ENCODE measurements at places on chromosomes 12 and 14. TPM values are rescaled to one million over a fixed set of nuclear protein-coding genes. Genes with fewer than 3 reads are reported as not detected.

DNA sequence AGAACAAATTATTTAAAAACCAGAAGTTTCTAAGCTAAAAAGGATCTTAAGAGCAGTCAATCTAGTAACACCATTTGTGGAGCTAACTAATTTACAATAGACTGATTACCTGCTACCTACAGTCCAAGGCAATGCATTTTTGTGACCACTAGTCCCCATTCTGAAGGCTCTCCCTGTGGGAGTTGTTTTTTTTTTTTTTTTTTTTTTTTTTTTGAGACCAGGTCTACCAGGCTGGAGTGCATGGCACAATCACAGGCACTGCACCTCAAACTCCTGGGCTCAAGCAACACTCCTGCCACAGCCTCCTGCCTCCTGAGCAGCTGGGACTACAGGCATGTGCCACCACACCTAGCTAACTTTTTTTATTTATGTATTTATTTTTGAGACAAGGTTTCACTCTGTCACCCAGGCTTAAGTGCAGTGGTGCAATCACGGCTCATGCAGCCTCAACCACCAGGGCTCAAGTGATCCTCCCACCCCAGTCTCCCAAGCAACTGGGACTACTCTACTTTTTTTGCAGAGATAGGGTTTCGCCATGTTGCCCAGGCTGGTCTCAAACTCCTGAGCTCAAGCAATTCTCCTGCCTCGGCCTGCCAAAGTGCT lies 3.9 kb downstream of the GNPTAB start:
- DNase-seq: no peak

GRCh38 chr14:89304561-89304960 lies 112.5 kb downstream of the FOXN3 start:
- DNase-seq: no peak

- no peak for DNase-seq
These were observed 105.6 kb downstream of the PCNX1 start for GRCh38 chr14:71012888-71013287.

DNA sequence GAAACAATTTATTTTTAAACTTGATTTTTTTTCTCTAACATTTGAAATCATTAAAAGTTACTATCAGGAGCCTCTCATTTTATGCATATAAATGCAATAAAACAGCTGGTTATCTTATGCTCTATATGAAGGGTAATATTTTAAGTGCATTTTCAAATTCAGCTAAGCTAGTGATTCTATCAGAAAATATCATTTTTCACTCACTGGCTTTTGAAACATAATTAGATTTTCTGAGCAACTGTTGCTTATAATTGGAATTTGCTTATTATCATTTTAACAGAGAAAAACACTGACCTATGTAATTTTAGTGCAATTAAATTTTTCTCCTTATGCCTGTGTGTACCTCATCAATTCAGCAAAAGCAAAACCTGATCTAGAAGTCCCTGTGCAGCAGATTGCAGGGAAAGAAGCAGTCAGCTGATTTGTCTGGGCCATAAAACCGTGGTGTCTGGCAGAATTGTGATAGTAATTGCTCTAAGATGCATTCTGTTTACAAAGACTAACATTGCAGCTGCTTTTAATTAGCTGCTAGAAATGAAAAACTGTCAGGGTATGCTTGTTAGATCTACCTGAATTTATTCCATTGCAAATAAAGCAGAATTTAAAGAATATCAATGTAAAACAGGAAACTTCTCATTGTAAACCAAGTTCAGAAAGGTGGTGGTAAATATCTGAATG lies 75.0 kb downstream of the BICD1 start:
- DNase-seq: no peak

- DNase-seq: no peak
These were observed 369.2 kb downstream of the ZFP36L1 start for GRCh38 chr14:68423686-68424085.

- no peak for DNase-seq
These were observed 143.2 kb downstream of the SYNE2 start for GRCh38 chr14:63996016-63996415.

GRCh38 chr12:117885211-117885610 lies 83.6 kb downstream of the KSR2 start:
- no peak for DNase-seq

DNA sequence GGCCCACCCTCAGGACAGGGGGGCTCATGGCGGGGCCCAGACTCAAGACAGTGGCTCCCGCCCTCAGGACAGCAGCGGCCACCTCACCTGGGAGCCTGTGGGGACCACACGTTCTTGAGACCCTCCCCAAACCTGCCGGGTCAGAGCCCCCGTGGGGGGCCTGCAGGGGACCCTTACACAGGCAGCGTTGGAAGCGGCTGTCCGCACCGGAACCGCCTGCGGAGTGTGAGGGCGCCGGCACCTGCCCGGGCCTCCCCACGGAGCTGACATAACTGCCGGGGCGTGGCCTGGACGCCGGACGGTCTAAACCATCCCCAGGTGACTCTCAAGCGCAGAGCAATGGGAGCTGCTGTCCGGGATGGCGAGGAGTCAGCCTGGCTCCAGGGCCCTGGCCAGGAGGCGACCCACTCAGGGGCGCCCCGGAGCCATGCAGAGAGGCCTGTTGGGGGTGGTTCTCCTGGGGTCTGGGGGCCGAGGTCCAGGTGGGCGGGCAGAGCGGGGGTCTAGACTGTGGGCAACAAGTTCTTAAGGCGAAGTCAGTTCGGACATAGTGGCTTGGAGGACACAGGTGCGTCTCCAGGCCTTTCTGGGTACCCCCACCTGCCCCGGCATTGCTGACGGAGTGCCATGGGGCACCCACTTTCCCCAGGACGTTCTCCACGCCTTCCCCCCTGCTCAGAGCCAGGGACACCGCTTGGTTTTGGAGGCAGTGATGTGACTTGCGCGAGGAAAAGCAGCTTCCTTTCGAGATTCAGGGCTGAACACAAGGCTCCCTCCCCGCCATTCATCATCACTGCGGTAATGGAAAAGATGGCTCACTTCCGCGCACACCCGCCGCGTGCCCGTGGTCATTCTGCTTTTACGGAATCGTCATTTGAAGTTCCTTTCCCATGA lies 23.2 kb downstream of the GALNT9 start:
- DNase-seq: peak; percentile 48

DNA sequence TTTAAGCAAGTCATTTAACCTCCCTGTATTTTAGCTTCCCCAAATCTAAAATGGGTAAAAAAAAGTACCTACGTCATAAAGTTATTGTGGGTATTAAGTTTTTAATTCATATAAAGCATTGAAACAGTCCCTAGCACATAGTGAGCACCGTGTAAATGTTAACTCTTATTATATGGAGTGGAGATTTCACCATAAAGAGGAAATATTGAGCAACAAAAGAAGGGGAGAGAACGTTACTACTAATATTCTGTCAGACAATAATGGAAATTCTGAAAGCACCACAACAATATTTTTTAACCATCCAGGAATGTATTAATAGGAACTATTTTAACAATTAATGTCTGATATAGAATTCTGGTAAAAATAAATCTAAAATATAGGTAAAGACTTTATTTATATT lies 7.8 kb upstream of the CD163L1 start:
- no peak for DNase-seq

- no peak for DNase-seq
These were observed 28.7 kb downstream of the UBE2N start for GRCh38 chr12:93413064-93413463.

DNA sequence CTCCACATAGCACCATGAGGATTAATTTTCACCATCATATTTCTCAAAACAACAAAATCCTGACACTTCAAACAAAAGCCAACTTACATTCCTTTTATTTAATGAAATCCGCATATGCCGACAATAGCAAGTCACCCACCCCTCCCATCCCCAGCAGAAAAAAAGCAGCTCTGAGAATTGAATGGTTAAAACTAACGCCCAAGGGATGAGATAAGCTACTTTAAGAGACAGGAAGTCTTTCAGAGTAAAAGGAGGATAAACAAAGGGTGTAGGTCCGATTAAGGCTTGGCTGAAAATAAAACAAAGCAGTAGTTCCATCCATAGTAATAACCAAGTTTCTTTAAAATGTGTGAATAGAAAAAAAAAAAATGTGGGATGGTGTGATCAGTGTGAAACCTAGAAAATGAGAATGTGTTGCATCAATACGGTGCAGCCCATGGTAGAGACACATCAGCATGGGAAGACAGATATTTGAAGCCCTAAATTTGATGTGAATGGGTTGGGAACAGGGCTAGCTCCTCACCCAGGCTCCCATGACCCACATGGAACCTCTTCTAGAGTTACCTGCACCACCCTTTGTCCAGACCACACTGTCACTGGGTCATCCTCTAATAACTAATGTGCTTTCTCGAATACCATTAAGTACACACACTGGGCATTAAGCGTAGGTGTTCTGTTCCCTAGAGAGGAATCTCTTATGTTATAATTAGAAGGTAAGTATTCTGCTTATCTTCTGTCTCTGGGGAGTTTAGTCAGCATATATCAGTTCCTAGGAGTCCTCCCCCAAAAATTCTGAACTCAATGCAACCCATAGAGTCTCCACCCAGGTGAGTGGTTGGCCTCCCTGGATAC lies 31.7 kb downstream of the RTRAF start:
- DNase-seq: no peak

DNA sequence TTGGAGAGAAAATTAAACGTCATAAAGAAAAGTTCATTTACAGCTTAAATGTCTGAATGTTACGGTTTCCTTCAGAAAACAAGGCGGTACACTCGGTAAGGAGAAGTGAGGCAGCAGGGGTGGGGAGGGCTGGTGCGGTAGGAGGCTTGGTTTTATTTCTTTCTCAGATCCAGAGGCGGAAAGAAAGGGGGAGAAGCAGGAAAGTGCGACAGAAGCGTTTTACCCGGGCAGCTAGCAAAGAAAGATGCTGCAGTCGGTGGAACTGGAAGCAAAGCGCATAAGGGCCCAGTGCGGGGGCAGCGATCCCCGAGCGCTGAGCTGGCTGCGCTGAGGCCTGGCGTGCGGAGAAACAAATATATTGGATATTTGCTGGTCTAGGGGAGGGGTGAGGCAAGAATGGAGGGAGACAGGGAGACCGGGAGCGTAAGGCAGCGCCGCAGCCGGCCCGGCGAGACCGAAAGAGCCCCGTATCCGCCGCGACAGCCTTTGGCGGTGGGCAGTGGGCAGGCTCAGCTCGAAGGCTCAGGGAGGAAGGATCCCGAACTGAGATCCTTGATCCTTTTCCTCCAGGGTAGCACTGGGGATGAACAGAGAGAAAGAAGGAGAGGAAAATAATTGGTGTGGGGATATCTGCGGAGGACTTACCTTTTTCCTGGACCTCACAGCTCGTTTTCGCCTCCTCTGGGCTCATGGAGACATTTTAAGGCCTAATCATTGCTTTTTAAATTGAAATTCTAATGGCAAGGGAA lies 6.4 kb upstream of the HOXC11 start:
- DNase-seq: no peak

GRCh38 chr12:13436696-13437391 lies 240.3 kb downstream of the EMP1 start:
- DNase-seq: no peak

- DNase-seq: no peak
These were observed 498.0 kb downstream of the FLRT2 start for GRCh38 chr14:86027990-86028389.

DNA sequence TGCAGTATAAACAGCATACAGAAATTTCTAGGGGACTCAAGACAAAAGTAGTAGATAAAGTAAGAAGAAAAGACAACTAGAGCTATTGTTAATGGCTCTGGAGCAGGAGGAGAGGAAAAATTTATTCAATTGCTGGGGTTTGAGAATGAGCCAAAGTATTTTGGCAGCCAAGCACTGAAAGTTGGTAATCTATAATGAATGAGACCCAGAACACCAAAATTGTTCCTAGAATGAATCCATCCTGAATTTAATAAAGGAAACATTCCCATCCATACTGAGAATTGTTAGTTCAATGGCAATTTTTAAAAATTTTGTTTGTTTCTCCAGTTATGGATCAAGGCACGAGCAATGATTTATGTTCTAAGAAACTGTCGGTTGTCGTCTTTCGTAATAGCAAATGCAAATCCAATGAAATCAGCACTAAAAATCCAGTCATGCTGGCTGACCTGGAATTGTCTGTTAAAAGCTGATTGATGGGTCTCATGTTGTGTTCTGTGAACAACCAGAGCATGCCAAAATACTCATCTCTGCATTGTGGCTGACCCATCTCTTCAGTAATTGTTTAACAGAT lies 170.9 kb upstream of the LMNTD1 start:
- no peak for DNase-seq

GRCh38 chr14:91349481-91350074 lies 68.0 kb downstream of the CCDC88C start:
- no peak for DNase-seq

DNA sequence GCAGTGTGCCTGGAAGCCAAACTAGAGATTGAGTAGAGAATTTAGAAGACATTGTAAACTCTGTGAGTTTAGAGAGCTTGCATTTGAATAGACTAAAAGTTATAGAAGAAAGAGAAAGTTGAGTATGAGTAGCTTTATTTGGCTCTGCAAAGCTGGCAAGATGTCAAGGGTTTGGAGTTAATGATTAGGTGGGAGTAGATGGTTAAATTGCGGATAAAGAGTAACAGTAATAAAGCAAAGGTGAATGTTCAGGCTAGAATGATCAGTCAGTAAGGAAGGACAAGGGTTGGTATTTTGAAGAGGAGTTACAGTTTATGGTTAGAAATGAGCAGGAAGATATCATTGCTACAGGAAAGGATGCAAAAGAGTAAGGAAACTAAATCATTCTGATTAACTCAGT lies 5.2 kb downstream of the PPM1A start:
- no peak for DNase-seq

- DNase-seq: no peak
These were observed 6.7 kb downstream of the BCL7A start for GRCh38 chr12:122028165-122028904.

DNA sequence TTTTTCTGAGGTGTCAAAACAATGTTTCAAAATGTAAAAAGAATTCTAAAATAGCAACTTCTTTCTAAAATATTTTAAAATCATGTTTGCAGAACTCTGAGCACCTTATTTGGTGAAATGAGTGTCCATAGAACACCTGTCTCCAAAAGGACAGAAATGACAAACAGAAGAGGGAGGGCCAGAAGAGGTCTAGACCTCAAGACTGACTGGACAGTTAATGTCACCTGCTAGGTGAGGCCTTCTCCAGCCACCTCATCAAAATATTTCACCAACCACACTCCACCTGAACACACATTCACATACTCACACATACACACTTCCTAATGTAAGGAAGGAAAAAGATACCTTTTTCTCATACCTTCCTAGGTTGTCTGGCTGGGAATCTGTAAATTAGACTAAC lies 147.8 kb upstream of the PLEKHA5 start:
- DNase-seq: no peak

- DNase-seq: peak; percentile 86
These were observed 15.6 kb downstream of the TRMT61A start for GRCh38 chr14:103544388-103545218.

The MYF5 gene
- polyA plus RNA-seq: not detected

The SLC6A12 gene
- 0.48 TPM for polyA plus RNA-seq

The SUOX gene
- polyA plus RNA-seq: 16.1 TPM

The CPNE8 gene
- 13.2 TPM for polyA plus RNA-seq

The RBM19 gene
- 5.3 TPM for polyA plus RNA-seq

The KLRB1 gene
- polyA plus RNA-seq: 3.4 TPM

The CATSPERB gene
- polyA plus RNA-seq: 0.60 TPM

All from sigmoid colon (tissue), 7 donors.